ENCODE measurements at places on chromosomes 6 and 20.

DNA sequence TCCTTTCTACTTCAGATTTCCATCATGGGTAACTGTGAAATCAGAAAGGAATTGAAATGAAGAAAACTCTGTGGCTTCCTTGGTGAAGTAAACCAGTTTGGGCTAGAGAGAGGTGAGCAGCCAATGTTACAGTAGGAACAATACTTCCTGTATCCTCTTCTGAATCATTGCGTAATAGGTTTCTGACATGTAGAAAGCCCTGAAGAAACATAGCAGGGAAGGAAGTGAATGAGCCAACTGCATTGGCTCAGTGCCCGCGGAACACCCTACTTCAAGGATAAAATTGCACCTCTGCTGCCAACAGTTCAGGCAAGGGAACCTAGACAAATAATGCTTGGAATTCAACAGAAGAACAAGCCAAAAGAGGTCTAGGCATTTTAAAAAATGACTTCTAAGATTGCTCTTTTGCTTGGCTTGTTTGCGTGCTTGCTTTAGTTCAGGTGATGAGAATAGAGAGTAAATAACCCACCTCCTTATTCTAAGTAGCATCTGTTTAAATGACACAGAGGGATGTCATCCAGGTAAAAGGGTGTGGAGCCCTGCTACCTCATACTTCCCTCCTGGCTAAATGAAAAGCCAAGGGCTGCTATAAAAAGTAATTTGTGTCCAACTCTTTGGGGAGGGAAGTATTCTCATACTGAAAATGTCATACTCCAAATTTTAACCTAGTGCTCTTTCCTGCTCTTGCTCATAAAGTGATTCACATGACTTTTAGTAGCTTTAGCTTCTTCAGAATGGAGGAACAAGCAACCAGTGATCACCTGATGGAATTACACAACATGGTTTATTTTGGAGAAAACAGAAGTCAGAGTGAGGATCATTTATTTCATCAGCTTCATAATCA is 30.0 kb upstream of the AKIRIN2 start:
- no peak for DNase-seq

- DNase-seq, result no peak
These were observed 8.2 kb upstream of the SLC2A12 start for GRCh38 chr6:134060491-134061106.

DNA sequence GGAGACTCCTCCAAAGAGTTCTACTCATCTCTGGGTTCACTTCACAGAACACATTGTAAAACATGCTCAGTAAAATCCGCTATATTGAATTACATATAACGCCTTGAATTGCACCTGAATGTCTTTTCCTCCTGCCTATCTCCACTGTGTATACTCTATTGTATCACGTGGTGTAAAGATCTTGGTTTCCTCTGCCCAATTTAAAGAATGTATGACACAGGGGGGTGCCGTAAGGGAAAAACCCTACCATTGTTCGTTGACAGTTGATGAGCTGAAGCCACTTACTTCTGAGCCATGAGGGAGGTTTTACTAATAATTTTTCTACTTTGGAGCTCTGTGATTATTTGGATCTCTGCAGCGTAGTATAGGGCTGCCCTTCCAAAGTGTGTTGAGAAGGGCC is 6.0 kb downstream of the ASF1A start:
- DNase-seq, result peak; percentile 26

GRCh38 chr6:15205321-15205720 is 40.5 kb upstream of the JARID2 start:
- no peak for DNase-seq

DNA sequence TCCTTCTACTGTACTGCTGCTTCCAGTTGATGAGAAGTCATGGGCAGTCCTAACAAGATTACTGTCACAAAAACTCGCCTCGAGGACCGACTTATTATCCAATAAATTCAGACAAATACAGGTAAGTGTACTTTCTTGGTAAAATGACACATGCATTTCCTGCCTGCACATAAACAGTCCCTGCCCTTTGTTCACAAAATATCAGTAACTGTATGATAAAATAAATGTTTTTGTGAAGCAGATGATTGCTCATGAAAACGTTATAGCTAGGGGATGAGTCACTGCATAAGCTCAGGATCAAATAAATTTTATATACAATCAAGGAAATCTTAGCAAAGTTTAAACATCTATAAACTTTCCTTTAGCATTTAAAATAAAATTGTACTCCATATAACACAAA is 164.5 kb upstream of the RIPOR2 start:
- DNase-seq, result no peak

DNA sequence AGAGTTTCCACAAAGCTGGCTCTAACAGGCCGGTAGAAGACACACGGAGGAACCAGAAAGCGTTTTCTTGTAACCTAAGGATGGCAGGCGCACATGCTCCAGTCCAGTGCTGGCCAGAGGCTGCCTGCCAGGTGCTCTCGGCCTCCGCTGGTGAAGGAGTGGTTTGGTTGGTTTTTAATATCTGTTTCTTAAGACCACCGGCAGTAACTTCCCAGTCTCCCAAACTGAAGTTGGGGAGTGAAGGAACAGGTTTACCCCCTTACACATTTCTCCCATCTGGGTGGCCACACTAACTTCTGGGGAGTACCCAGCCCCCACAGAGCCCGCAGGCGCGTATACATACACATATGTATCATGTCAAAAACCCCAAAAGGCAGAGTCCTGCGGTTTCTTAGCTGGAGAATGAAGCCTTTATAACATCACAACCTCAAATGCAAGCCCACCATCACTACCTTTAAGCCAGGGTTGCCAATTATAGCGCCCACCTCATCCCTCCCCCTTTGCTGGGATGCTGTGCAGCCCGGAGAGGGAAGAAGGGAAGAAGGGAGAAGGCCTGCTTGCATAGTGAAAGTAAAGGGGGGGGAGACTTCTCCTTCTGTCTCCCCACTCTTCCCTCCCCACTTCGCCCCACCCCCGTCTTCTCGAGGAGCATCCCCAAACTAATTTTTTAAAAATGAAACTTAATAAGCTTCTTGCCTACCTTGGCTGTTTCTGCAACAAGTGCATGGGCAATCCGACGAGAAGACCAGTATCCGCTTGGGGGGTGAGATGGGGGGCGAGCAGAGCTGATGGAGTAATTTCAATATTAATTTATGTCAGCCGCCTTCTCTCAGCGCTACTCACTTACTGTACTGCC is 1.0 kb downstream of the TRERF1 start:
- DNase-seq, result peak; percentile 36

- DNase-seq, result no peak
These were observed 79.5 kb downstream of the AGPAT4 start for GRCh38 chr6:161194374-161194773.

- no peak for DNase-seq
These were observed 33.5 kb upstream of the TPD52L1 start for GRCh38 chr6:125120054-125120590.

GRCh38 chr20:5484926-5485325 is 168.2 kb upstream of the PROKR2 start:
- DNase-seq, result no peak

DNA sequence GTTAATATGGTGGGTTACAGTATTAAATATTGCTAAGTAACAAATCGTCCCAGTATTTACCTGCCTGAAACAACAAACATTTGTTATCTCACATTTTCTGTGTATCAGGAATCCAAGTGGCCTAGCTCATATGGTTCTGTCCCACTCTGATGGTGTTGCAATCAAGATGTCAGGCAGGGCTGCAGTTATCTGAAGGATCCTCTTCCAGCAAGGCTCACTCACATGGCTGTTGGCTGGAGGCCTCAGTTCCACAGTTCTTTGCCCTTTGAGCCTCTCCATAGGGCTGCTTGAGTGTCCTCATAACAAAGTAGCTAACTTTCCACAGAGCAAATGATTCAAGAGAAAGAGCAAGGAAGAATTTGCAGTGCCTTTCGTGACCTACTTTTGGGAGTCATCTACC is 17.7 kb downstream of the RAB22A start:
- no peak for DNase-seq

GRCh38 chr6:147507162-147508041 is 1.1 kb upstream of the SAMD5 start:
- no peak for DNase-seq

- DNase-seq, result no peak
These were observed 87.9 kb downstream of the PDE10A start for GRCh38 chr6:165575158-165575549.

DNA sequence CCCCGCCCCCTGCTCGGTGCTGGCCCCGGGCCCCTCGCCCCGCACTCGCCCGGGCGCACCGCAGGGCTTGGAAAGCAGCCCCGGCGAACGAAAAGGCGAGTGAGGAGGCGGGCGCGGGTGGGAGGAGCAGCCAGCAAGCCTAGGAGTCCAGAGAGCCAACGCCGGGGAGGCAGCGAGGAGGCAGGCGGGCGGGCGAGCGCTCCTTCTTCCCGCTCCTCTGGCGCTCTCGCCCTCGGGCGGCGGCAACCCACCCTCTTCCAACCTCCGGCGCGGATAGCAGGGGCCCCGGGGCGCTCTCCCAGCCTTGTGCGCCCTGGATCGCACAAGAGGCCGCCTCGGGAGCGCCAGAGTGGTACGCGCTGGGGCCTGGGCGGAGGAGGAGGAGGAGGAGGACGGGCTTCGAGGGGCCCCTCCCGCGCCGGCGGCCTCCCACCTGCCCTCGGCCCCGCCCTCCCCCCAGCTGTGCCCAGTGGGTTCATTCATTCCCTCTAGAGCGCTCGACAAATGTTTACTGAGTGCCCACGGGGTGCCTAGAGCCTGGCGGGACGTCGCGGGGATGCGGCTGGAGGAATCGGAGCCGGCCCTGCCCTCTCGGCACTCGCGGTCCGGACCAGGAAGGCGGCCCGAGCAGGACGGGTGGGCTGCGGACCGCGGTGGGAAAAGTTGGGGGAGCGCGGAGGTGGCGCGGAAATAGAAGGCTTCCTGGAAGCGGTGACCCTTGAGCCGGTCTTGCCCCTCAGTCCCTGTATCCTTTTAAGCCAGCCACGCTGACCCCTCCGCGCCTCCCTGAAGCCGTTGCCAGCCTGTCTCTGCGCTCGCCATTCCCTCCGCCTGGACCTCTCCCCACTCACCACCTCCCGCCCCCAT is at the start of gene BMP7:
BMP7 (minus strand) TSS at position 351 of the 867 bp plus-strand sequence. CDS start 519 bp downstream, outside the sequence.
- no peak for DNase-seq

GRCh38 chr20:46695892-46696291 is 6.6 kb upstream of the TP53RK start:
- DNase-seq, result no peak

DNA sequence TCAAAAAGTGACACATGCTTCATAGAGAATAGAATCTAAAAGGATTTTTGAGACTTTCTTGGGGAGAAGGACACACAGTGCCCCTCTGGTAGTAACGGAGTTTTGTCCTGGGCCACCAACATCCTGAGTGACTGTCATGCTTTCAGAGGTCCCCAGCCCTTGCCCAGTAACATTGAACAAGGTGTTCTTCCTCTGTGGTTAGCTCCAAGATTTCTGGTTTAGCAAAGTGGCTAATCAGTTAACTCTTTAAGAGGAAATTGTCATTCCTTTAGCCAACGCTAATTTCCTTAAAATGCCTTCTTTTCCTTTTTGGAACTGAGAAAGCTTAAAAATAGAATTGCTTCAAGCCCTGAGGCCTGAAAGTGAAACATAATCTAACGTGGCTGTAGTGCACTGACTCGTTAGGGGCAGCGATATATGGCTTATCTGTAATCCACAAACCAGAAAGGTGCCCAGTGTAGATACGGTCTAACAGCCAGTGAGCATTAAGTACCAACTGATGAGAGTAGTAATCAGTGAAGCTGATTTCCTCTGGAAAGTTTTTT is 7.8 kb downstream of the E2F3 start:
- DNase-seq, result no peak

- DNase-seq, result no peak
These were observed 3.8 kb upstream of the BLTP3A start for GRCh38 chr6:34788111-34788510.

- DNase-seq, result no peak
These were observed 851.0 kb upstream of the EPHA7 start for GRCh38 chr6:94270091-94270948.

DNA sequence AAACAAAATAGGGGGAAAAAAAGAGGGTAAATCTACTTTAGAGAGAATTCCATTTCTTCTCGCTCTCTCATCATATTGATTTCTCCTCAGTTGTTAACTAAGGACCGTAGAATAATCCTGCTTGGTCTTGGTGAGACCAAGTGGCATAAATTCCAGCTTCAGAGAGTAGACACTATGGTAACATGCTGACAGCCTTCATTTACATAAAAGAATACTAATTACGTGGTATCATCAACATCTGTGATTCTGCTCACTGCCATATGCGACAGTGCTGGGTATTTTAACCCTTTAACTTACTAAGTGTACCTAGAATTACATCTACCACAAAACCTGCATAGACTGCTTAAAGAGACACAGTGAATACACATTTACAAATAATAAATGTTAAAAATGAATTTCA is 27.1 kb downstream of the TOMM6 start:
- no peak for DNase-seq

DNA sequence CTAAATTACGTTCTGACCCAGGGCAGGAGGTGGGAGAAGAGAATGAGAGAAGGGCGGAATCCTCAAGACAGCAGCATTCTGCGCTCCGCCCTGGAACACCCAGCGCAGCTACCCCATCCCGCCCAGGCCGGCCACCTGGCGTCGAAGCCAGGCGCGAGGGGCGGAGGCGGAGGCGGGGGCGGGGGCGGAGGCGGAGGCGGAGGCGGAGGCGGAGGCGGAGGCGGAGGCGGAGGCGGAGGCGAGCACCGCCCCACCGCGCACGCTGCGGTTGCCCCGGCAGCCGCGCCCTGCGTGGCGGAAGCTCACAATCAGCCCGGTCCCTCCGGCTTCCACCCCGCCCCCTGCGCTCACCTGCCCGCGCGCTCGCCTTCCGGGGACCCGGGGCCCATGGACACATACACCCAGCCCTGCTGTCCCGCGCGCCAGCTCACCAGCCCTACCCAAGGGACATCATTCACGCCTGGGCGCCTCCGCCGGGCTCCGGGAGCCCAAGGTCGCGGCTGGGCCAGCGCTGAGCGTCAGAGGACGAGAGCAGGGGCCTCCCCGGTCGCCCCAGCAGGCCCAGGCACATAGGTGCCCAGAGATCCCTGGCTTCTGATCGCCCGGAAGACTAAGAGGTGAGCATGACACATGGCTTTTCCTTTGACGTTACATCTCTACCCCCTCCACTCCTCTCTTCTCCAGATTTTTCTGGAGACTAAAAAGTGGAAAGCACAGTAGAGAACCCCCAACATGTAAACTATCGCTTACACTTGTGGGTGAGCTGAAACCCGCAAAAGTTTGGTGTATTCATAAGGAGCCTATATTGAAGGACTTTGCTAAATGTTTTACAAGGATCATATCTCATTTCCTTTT is at the start of gene ANKEF1:
ANKEF1 (plus strand) TSS at position 271 of the 855 bp plus-strand sequence. CDS start 3,315 bp downstream, outside the sequence.
- peak; percentile 74 for DNase-seq

DNA sequence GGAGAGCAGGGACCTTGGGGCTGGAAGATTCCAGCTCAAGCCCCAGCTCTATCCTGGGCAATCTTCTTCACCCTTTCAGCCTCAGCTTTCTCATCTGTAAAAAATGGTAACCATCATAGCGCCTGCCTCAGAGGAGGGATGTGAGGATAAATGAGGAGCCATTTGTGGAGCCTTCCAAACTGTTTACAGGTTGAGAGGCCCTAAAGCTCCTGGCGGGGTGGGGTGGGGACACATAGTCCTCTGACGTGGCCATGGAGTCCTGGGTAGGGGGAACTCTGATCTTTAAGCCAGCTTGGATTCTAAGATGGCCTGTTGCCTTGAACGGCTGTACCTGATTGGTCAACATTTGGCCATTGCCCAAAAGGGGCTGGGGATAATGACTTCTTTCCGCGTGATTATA is 111.1 kb downstream of the TOX2 start:
- no peak for DNase-seq

- DNase-seq, result no peak
These were observed 2.8 kb upstream of the FANCE start for GRCh38 chr6:35449287-35449881.
